Mucosa of descending colon (tissue), 3 donors: ENCODE measurements at places on chromosomes 16 and 17. TPM values are rescaled to one million over a fixed set of nuclear protein-coding genes. Genes with fewer than 3 reads are reported as not detected.

The NPIPB2 gene
- 11.1 TPM for total RNA-seq

The DNAAF8 gene
- total RNA-seq: 1.8 TPM

The KRTAP4-1 gene
- total RNA-seq: not detected

The HIC1 gene
- 6.0 TPM for total RNA-seq
